Erythroblast (primary cell): ENCODE measurements at places on chromosomes 7 and 10.

GRCh38 chr10:131094527-131095312 is 216.8 kb downstream of the TCERG1L start:
- DNase-seq: no peak

- no peak for DNase-seq
These were observed 135.5 kb downstream of the DOCK1 start for GRCh38 chr10:127040756-127041155.

DNA sequence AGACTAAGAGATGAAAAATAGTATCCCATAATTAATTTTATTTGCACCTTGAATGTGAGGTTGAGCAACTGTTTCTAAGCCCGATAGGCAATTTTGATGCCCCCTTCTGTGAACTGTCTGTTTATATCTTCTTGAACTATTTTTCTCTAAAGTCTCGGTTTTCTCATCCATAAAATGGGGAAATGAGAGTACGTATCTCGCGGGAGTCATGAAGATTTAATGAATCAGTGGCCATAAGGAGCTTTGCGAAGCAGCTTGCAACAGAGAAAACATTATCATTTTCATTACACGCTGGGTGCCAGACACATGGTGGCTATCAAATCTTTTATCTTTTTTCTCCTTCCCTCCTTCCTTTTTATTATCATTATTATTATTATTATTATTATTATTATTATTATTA is 108.1 kb upstream of the CARD11 start:
- no peak for DNase-seq

- no peak for DNase-seq
These were observed 19.6 kb upstream of the AMZ1 start for GRCh38 chr7:2668401-2668800.

- no peak for DNase-seq
These were observed 42.2 kb downstream of the ZWINT start for GRCh38 chr10:56318816-56319215.

DNA sequence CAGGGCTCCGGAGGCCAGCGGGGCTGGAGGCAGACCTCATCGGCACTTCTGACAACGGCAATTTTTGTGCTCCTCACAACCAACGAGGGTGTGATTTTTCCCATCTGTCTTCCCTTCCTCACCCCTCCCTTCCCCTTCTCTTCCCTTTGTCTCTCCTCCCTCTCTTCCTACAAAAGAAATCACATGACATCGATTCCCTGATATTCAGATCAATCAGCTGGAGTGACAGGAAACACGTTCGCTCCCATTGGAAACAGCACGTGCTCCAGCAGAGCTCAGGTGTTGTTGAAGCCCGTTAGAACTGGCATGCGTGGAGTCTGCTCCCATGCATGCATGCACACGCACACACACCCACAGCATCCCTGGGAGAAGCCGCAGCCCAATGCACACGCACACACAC is 222.4 kb downstream of the PTPRN2 start:
- no peak for DNase-seq

DNA sequence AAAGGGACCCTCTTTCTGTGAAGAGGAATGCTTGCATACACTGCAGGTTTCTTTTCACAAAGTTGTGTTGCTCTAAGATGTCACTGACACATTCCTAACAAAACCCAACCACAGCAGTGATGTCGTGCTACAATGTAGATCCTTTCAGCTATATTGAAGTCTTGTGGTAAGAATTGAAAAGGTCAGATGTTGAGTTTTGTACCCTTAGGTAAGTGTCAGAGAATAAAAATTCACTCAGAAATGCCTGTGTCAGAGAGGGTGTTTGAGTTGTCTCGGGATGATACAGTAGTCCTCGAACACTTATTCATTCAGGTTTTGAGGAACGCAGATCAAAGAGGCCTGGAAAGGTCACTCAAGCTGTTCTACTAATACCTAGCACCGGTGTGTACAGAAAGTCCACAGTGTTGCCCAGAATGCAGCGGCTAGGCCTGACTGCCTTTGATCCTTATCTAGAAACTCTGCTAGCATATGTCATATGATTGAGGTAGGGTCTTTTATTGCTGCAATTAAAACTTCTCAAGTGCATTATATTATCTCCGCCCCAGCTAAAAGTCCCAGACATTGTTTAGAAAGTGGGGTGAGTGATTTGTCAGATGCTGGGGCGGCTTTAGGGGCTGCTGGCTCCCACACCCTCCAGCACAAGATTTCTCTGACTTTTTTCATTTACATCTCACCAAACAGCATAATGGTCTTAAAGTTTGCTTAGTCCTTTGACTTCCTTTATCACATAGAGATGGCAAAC is 26.0 kb downstream of the RNF32 start:
- DNase-seq: no peak
